GM20000 (cell line): ENCODE measurements at places on chromosomes 11 and 22.

DNA sequence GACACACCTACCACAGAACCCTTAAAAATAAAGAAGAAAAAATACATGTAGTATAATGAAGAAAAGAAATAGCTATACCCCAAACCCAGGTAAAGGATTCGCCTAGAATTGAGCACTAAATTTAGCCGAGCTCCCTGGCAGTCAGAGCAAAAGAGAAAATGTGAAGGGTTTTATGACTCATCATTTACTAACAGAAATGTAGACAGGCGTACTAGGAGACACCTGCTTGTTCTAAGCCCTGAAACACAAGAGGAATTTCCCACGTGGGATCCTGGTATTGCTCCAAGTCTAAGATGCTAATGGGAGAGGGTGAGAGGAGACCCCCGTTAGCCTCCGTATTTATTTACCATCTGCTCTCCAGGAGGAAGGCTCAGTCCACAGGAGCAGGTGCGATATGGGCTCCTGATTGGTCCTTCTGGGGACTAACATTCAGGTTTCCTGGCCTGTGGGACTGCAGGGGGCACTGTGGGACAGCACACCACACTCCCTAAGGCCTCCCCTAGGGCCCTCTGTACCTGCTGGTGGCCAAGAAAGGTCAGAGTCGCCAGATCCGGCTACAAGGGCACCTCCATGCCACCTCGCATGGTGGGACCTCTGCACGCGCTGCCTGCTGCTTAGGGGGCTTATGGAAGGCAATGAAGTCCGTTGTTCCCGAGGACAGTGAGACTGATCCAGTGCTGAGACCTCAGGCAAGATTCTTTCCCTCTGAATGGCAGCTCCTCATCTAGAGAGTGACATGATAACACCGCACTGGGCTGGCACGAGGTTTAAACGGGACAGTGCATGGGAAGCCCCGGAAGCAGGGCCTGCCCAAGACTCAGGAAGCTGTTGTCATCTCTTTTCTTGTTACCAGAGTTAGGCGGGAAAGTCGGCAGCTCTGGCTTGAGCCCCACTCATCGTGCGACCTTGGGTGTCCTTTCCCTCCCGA is 25.8 kb downstream of the KCNC1 start:
- DNase-seq: peak; percentile 80

DNA sequence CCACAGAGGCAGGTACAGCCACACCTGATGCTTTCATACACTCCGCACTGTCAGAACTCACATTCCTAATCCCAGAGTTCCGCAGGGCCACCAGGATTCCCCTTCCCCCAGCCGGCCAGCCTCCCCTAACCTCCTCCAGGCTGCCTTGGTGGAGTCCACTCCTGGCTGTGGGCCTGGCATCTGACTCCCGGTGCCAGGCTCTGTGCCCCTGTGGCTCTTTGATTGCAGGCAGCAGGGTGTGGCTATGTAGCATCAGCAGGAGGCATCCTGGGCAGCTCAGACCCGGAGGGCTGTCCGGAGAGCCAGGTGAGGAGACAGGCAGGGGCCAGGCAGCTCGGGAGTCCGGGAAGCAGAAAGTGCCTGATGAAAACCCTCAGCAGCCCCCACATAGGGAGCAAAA is 1432.9 kb downstream of the BRD1 start:
- DNase-seq: no peak

DNA sequence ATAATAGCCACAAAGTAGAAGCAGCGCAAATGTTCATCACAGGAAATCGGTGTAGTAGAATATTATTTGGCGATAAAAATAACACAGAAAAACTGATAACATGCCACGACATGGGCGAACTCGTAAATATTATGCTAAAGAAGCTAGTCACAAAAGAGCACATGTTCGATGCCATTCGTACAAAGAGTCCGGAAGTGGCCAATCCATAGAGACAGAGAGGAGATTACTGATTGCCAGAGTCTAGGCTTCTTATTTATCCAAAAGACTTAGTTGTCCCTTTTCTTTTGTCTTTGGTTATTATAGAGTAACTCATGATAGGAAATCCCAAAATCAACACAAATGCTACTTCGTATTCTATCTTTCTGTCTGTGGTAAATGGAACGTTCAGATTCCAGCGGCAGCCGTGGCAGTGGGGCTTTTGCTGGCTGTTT is 56.5 kb downstream of the MED15 start:
- no peak for DNase-seq

DNA sequence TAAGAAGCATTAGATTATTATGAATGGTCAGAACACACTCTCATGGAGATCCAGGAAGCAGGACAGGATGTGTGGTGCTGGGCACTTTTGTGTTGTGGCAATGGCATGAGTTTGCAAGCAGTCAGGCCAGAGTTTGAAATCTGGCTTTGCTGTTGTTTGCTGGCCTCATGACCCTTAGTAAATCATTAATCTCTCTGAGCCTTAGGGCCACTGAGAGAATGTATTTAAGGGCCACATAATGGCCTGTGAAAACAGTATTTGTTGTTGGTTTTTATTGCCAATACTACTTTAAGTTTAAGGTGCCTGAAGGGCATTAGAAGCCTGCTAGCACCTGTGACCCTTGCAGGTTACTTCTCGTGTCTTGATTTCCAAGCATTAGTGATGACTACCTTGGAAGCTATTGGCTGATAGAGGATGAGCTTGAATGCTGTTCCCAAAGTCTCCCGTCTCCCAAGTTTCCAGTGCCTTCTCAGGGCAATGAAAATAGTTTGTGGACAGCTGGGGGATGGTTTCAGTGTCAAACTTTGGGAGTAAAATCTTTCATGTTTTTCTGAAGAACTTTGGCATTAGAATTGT is 24.6 kb downstream of the STIM1 start:
- DNase-seq: no peak

DNA sequence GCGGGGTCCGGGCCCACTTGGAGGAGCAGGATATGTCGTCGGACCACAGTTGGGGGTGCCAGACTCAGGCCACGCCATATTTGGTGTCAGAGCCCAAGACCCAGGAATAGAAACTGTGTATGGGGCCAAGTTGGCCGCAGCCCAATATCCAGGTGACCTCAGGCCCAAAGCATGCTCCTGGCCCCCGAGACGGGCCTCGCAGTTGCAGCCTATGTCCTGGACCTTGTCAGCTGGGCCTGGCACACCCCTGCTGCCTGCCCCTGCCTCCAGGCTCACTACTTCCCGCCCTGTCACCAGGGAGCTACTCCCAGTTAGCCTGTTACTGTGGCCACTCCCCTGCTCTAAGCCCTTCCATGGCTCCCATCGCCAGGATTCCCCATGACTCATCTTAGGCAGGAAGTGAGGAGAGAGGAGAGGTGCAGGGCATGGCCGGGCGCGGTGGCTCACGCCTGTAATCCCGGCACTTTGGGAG is 23.1 kb downstream of the A4GALT start:
- no peak for DNase-seq
